Skeletal muscle cell (primary cell): ENCODE measurements at places on chromosomes 6 and 20.

DNA sequence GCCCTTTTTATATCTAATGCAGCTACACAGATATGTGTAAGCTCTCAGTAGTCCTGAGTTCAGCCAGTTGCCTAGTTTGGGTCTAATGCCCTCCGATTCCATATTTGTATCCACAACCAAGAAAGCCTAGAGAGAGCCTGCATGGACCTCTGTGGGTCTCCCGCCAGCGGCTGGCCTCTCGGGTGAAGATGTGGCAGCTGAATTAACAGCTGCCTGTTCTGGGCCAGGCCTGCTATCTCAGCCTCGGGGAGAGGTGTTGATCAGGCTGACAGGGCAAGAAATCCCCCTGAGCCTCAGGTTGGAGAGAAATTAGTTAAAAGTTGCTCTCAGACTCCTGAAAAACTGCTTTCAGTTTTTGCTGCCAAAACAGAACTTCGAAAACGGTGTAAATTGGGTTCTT lies 19.8 kb downstream of the PTK7 start:
- no peak for DNase-seq

DNA sequence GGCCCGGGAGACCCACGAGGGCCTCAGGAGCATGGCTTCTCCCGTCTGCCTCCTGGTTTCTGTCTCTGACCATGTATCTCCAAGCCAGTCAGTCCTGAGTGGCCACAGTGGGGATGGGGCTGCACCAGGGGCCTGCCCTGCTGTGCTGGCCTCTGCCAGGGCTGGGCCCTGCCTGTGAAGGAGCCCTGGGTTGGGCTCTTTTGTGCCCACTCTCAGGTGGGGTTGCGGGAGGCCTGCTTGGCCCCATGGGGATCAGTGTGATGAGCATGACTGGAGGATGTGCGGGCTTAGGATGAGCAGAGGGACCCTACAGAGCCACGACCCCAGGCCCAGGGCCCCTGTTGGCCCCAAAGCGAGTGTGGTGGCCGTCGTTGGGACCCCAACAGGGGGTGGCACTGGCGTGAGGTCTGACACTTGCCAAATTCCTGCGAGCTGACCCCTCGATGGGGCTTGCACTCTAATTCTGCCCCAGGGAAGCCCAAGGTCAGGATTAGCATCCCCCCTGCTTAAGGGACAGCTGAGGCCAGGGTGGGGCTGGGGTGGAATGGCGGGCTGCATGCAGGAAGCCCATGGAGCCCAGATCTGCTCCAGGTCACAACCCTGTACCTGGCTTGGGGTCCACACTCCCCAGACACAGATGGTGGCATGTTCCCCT lies 90.0 kb upstream of the BHLHE23 start:
- no peak for DNase-seq

DNA sequence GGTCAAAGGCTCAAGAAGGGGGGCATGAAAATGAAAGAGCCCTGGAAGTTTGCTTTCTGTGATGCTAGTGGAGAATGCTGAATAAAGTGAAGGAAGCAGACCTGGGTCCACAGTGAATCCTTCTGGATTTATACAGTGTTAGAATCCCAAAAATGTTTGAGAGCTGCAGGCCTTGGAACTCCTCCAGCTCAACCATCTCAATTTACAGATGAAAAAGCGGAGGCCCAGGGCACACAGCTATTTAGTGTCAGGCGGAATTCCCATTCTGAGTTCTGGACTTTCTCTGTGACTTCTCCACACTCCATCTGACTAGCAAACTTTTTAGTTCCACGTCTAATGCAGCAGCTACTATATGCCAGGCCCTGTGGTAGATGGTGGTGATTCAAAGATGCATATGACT lies 1.5 kb upstream of the PRSS35 start:
- DNase-seq: no peak

GRCh38 chr6:85346196-85346595 lies 103.7 kb upstream of the NT5E start:
- DNase-seq: no peak

DNA sequence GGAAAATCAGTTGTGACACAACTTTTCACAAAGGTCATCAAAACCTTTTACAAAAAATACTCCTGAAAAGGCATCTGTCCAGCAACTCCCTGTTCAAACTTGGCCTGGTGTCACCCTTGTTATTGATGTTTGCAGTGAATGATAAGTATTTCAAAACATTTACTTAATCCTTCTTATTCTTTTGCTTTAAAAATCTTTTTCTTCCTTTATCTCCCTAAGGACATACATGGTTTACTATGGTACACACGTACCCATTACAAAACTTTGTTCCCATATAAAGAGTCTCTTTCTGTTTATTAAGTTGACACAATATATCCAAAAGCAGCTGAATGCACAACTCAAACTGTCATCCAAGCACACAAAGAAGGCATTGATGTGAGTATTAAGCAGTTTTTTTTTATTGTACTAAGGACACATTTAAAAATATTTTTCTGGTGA lies 17.5 kb downstream of the GSTA2 start:
- no peak for DNase-seq

DNA sequence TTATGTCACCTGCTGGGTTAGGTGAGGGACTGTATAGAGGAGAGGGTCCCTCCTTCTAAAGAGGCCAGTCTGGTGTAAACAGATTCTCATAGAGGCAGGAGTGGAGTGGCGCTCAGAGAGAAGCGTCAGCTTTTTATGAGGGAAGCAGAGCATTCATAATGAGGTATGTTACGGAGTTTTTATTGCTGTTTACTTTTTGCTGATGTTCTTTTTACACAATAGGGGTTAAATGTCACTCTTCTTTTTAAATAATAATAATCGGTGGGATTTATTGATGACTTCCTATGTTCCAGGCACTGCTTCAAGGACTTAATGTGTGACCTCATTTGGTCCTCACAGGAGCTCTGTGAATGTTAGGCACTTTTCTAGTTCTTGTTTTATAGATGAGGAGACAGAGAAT lies 79.9 kb downstream of the L3MBTL3 start:
- no peak for DNase-seq

DNA sequence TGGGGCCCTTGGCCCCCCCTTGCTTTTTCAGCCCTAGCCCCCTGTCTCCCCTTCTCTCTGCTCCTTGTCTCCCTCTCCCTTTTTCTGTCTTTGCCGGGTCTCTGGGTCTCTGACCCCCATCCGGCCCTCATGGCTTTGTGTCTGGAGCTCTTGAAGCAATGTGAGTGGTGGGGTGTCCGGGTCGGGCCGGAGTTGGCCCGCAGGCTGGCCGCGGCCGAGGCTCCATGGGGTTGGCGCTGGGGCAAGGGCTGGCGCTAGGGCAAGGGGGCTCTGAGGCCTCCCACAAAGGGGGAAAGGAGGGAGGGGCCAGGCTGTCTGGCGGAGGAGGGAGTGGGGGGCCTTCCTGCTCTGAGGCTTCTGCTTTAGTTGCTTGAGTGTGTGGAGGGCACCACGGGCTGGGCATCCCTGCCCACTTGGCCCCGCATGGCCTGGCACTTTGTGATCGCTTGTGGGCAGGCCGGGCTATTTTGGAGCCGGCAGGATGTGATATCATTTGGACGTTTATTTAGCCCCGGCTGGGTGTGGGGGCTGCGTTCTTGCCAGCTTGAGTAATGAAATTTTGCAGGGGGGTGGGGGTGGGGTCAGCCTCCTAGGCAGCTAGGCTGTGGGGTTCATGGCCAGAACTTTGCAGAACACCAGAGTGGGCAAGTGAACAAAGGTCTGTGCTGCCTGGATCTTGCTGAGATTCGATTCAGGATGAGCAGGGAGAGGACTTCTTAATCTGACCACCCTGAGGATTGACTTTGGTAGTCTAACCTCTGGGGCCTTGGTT lies 78.7 kb upstream of the MYL9 start:
- DNase-seq: no peak

- DNase-seq: no peak
Observed at GRCh38 chr6:143225929-143226328, 165.2 kb downstream of the AIG1 start.

GRCh38 chr6:43075670-43076463 lies at the start of gene PTK7:
TSS of gene PTK7 (plus strand) at chr6:43076314. CDS start at chr6:43076489, 175 bp downstream.
- DNase-seq: no peak

GRCh38 chr6:4550227-4550597 lies 226.0 kb upstream of the CDYL start:
- no peak for DNase-seq
